ENCODE measurements at places on chromosomes 5 and 9.

GRCh38 chr5:131491749-131492148, 143.3 kb downstream of the RAPGEF6 start:
- no peak for DNase-seq

- no peak for DNase-seq
Observed at GRCh38 chr9:133842721-133843227, 104.6 kb upstream of the SARDH start.

DNA sequence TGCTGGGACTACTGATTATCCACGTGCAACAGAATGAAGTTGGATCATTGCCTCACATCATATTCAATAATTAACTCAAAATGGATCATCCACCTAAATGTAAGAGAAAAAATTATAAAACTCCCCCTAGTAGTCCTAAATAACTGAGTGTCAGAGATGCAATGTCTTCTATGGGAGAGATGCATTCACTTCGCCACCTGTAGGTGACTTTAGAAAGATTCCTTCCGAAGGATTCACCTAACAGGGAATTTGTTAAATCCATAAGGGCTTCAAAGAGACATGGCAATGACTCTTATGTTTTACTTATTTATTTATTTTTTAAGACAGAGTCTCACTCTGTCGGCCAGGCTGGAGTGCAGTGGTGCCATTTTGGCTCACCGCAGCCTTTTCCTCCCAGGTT, 526.0 kb downstream of the MTRR start:
- no peak for DNase-seq

DNA sequence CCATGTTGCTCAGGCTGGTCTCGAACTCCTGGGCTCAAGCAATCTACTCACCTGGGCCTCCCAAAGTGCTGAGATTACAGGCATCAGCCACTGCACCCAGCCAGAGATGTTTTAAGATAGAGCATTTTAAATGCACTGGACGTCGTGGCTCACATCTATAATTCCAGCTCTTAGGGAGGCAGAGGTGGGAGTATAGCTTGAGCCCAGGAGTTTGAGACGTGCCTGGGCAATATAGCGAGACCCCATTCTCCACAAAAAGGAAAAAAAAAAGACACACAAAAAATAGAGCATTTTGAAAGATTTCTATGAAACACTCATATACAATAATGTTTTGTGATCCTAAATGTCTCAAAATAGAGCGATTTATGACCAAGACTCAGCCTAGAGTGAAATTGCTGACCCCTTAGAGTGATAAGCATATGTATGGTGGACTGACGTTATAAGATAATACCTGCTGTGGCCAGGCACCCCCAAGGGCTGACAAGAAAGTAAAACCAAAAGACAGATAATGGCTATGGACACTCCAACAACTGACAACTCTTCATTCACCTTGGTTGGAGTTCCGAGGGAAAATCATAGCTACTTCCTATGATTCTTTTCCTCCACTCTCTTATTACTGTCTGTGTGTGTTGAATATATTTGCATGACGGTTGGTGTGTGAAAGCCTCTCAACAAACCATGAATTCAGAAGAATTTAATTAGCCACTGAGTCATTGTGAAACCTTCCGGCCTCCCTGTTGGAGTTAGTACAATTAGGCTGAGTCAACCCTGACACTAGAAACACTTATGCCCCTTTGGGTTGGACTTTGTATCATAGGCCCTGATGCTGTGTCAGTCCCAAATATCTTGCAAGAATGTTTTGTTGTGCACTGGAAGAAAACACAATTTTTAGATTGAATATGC, 526.5 kb upstream of the NUDT12 start:
- no peak for DNase-seq

DNA sequence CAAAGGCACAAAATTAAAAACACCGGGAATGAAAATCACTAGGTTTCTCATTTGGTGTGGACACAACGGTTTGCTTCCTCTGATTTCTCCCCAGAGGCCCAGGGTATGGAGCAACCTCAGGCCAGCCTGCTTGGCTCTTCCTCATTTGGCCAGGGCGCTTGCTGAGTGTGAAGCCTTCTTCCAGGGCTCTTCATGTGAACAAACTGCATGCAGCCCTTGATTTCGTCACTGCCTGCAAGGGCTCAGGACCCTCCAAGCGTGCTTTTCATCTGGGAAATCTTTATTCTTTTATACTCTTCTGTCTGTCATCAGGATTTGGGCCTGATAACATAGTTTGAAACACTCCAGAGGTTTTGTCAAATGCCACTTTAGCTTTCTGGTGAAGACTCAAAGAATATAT, 122.6 kb upstream of the KLF4 start:
- no peak for DNase-seq

- DNase-seq = no peak
Observed at GRCh38 chr5:127428748-127429147, 88.7 kb upstream of the PRRC1 start.

GRCh38 chr5:42908086-42908485, 96.4 kb upstream of the SELENOP start:
- DNase-seq = no peak

- no peak for DNase-seq
Observed at GRCh38 chr9:131833083-131833482, 93.2 kb upstream of the RAPGEF1 start.

DNA sequence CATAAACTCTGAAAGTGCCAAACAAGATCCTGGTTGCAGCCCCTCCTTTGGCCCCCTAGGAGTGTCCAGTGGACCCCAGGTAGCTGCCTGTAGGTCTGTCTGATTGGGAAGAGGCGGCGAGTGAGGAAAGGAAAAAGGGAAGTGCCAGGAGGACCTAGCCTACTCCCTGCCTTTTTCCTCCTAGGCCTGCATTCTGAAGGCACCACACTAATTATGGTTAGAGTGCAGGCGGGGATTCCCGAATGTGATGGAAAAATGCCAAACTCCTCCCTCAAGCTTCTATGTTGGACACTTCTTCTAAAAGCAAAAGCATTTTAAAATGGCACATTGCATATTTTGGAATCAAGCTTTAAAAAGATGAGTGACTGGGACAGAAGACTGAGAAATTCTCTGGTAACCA, 83.2 kb upstream of the SMIM15 start:
- DNase-seq = no peak
